ENCODE measurements at places on chromosomes 7 and 10.

DNA sequence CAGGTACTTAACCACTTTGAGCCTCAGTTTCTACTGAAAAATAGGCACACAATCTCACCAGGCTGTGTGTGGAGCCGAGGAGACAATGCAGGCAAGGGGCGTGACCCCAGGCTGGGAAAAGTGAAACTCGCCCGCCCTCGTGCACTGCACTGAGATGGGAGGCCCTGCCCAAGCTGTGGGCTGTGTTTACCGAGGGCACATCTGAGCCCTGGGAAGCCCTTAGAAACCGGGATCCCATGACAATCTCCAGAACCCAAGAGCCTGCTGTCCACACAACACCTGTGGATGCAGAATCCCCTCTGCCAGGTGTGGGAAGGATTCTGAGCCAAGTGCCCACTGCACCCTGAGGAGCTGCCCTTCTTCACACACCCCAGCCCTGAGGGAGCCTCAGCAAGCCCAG, 198.3 kb downstream of the GRID1 start:
- no peak for DNase-seq

DNA sequence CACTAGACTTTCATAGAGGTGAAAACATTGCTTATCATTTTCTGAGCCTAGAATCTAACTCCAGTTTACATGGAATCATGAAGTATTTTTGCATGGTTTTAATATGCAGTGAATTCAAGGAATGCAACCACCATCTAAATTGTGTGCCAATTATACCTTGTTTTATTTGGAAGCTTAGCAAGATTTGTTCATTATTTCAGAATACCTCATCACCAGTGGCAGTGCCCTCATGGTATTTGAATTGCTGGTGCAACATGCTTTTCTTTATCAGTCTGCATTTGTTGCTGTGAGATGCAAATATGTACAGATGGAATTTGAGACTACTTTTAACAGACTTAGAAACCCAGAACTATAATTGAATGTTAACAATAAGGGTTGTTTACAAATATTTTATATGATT, 18.7 kb upstream of the ZNF800 start:
- no peak for DNase-seq

DNA sequence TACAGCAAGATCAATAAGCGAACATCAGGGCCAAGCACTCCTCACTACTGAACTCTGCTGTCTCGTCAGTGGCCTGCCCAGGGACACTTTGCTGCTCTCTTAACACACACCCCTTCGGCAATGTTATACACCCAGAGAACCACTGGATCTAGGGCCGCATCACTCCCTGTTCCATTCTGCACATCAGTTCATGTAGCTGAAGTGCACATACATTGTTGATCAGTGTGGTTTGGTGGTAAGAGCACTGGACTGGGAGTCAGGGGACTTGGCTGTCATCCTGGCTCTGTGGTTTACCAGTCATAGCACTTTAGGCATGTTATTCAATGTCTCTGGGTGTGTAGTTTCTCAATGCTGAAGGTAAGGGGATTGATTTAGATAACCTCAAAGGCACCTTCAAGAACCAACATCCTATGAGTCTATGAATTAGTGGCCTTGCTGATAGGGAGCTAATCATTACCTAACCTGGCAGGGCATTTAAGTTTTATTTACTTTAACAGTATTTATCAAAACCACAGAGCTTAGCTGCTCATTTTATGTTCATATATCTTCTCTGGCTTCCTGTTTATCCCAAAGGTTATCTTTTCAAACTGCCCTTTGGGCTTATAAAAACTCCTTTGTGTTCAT, 24.8 kb downstream of the DUSP5 start:
- no peak for DNase-seq

DNA sequence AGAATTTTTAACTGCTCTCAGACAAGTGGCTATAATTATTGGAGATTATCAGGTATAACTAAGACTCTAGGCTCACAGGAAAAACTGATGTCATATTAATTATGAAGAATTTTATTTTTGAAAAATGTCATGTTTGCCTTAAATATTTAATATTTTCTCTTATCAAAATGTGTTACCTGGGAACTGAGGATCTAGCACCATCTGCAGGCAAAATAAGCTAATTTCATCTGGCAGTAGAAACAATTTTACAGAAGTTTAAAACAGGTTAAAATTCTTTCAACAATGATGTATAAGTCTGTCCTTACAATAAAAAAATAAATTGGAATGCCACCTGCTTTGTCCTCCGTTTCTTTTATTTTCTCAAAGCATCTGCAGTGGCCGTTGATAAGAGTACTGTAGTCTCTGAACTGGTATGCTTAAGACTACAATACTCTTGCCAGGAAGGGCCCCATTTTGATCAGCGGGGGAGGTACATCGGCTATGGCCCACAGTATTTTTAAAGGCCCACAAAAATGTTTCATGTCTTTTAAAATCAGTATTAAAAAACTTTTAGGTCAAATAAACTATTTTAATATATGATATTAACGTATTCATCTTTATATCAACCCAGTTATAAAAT, 81.3 kb downstream of the VWDE start:
- no peak for DNase-seq

DNA sequence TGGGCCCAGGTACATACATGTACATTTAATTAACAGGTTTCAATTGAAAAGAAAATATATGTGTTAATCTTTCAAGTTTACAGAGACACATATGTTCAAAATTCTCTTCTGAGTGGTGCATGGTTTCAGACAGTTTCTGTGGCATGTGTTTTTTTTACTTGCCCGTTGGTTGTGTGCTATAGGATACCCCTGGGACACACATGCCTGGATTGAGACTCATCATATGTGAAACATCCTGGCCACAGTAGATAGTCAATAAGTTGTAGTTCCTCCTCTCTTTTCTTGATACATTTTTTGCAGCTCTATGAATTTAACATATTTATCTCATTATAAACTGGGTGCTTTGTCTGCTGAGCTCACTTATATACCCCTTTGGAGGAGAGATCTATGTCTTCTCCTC, 207.8 kb upstream of the CTBP2 start:
- no peak for DNase-seq

- no peak for DNase-seq
Measured at GRCh38 chr7:140249036-140249806, 72.4 kb upstream of the KDM7A start.

DNA sequence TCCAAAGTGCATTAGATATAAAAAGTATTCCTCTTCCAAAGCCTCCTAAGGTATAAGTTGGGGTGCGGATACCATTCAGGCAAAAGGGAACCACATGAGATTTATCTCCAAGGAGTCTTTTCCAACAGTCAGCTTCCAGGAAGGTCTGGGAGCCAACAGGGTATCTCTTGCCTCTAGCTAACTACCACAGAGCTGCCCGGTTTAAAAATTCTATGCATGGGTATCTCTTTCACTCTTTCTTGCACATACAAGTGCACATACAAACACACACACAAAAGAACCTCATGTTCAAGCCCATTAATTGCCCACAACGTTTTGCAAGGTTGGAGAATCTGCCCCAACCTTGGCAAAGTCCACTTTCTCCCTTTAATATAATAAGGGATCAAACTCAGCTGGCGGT, 80.7 kb downstream of the CDK6 start:
- no peak for DNase-seq
